Epithelial cell of proximal tubule (primary cell): ENCODE measurements at places on chromosomes 12 and 14. TPM values are rescaled to one million over a fixed set of nuclear protein-coding genes. Genes with fewer than 3 reads are reported as not detected.

GRCh38 chr12:25788707-25789442, 169.6 kb upstream of the RASSF8 start:
- no peak for DNase-seq

- DNase-seq, result no peak
These were observed 42.9 kb downstream of the RALGAPA1 start for GRCh38 chr14:35766036-35766699.

DPY19L2 gene
- total RNA-seq, result 5.6 and 6.9 TPM in 2 replicates

FAM222A gene
- total RNA-seq, result 0.52 and 2.7 TPM in 2 replicates

KRT5 gene
- not detected in 2 replicates for total RNA-seq

DNA sequence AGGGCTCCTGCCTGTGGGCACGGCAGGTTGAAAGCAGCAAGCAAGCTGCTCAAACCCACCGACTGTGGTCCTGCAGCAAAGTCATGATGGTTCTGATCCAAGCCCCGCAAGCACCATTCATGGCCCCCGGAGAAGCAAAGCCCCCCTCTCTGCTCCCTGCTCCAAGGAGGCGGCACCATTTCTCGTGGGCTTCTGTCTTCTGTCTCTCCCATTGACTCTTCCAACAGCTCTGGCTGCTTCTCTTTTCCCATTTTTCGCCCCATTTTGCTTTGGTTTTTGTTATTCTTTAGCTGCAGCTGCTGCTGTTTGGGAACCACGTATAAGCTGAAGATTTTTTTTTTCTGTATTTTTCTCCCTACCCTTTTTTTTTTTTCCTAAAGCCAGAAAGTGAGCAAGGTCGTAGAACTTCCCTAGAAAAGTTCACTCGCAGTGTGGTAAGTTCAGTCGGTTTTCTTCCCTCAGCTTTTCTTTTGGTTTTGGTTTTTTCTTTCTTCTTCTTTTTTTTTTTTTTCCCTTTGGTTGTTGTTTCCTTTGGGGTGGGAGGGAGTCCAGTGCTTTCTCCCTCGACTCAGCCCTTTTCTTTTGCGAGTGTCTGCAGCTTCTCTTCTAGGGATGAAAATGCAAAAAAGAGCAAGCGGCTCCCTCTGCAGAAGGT, 354.1 kb downstream of the DPF3 start:
- DNase-seq, result no peak

CLEC1B gene
- total RNA-seq, result not detected in 2 replicates

DNA sequence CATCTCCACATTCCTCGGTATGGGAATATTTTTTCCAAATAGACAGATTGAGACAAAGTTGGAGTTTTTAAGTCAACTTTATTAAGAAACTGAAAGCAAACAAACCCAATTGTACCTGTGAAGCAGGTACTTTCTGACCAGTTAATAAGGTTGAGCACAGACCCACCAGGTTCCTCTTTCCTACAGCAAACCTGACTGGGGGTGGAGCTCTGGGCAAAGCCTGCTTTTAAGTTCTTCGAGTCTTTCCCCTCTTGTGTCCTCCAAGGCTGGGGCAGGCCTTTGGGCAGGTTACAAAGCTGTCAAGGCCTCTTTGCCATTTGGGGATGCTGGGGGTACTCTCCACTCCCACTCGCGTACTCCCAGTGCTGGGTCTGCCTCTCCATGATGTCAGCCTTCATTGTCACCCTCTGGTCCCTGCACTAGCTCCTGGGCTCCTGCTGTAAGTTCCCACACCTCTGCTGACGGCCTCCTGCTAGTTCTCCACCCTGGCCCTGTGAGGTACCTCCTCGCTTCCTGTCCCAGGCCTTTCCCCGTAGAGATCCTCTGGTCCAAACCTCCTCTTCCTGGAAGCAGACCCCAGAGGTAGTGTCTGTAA, 3.2 kb downstream of the KCNH3 start:
- DNase-seq, result no peak

DNA sequence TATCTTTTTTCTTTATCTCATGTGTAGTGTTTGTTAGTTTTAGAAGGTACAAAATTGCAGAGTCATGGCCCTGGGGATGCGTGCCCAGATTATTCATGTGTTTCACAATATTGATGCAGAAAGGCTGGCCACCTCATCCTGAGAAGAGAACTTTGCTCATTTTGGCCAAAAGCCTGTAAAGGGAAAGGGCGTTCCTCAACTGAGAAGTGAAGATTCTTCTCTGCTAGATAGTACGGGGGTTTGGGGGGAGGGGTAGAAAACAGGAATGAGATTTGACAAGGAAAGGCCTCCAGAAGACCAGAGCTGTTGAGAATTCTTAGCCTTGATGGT, 1.7 kb downstream of the MGST1 start:
- DNase-seq, result no peak
